Spinal cord (tissue), 10 donors: ENCODE measurements at places on chromosomes 6 and 20. TPM values are rescaled to one million over a fixed set of nuclear protein-coding genes. Genes with fewer than 3 reads are reported as not detected.

DNA sequence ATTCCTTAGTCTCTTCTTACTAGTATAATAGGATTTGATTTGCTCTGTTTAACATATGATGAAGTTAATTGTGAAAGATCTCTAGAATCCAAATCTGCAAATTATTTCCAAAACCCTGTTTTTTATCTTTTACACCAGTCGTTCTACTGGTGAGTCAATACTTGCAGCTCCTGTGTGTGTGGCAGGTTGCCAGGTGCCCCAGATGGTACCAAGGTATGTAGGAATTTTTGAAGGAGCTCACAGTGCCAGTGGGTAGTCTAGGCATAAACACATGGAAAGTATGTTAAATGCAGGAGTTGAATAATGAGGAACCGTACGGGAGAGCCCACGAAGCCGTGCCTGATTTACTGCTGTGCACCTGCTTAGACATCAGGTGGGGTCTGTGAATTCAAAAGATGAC is 192.2 kb downstream of the FARS2 start:
- H3K4me3 ChIP-seq: no peak overlapping the region
- no peak for DNase-seq
- peaks cover 11% of the 10 kb centered on the region for H3K4me1 ChIP-seq
- H3K27me3 ChIP-seq: no peaks in the 10 kb centered on the region

Gene ANGPT4
- 0.50 TPM for polyA plus RNA-seq

GRCh38 chr6:151633526-151634335 is 139.9 kb downstream of the CCDC170 start:
- no peak overlapping the region for H3K4me3 ChIP-seq
- DNase-seq: no peak
- H3K27me3 ChIP-seq: no peaks in the 10 kb centered on the region
- no peaks in the 10 kb centered on the region for H3K4me1 ChIP-seq
- H3K27ac ChIP-seq: no peak overlapping the region
- H3K36me3 ChIP-seq: no peaks in the 10 kb centered on the region

Gene SMLR1
- 0.21 TPM for polyA plus RNA-seq

- no peaks in the 10 kb centered on the region for H3K36me3 ChIP-seq
- H3K4me1 ChIP-seq: no peaks in the 10 kb centered on the region
- no peak for DNase-seq
- no peak overlapping the region for H3K4me3 ChIP-seq
Observed at GRCh38 chr6:91221072-91221720, 634.3 kb upstream of the MAP3K7 start.

Gene WFDC13
- polyA plus RNA-seq: not detected

- H3K36me3 ChIP-seq: peaks cover 4% of the 10 kb centered on the region
- H3K4me3 ChIP-seq: no peak overlapping the region
- H3K27ac ChIP-seq: no peak overlapping the region
- H3K4me1 ChIP-seq: no peaks in the 10 kb centered on the region
- no peaks in the 10 kb centered on the region for H3K27me3 ChIP-seq
Observed at GRCh38 chr6:152184917-152185574, 377.6 kb downstream of the ESR1 start.

Gene HLA-DQA2
- polyA plus RNA-seq: 0.43 TPM

DNA sequence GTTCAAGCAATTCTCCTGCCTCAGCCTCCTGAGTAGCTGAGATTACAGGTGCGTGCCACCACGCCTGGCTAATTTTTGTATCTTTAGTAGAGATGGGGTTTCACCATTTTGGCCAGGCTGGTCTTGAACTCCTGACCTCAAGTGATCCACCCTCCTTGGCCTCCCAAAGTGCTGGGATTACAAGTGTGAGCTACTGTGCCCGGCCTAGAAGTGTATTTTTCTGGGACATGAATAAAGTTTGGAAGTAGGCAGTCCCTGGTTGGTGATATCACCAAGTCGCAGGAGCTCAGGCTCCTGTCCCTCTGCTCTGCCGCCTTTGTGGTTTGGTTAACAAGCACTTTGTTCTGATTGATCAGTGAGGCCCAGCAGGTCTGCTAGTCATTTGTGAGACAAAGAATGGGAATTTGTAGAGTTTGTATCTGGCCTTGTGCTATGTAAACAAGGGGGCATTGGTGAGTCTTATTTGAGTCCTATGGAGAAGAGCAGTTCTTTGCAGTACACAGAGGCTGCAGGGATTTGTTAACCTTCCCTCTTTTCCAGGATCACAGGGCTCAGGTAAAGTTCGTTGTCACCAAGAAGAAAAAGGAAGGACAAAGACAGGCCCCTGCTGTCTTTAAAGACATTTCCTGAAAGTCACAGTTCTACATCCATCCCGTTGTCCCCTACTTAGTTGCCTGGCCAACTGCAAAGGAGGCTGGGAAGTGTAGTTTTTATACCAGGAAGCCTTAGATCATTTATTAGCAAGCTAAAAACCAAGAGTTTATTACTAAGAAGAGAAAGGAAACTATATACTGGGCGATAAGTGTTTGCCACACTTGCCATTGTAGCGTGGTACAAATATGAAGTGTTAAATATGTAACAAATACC is 13.1 kb downstream of the MTHFD1L start:
- no peak overlapping the region for H3K27ac ChIP-seq
- no peak for DNase-seq
- H3K27me3 ChIP-seq: no peaks in the 10 kb centered on the region
- H3K36me3 ChIP-seq: peaks cover 4% of the 10 kb centered on the region
- H3K4me3 ChIP-seq: no peak overlapping the region
